B cell (primary cell): ENCODE measurements at places on chromosomes 7 and 10. TPM values are rescaled to one million over a fixed set of nuclear protein-coding genes. Genes with fewer than 3 reads are reported as not detected.
A peak's percentile ranks its signal among the peaks of the same experiment; 100 is the strongest.

DNA sequence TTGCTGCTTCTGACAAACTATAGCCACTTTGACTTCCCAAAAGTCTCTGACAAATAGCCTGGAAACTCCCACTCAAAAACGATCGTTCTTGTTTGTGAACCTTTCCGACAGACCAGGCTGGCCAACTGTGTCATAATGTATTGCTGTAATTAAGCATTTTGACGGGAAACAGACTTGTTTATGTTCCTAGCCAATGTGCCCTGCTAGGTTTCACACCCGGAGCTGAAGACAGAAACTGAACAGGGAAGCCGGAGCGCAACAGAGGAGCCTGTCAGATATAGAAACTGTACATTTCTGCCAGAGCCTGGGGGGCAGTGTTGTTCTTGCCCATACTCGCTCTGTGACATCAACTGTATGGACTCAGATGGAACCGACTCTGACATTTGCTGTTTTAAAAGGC, 55.3 kb upstream of the C7orf33 start:
- DNase-seq = peak; percentile 35

DNA sequence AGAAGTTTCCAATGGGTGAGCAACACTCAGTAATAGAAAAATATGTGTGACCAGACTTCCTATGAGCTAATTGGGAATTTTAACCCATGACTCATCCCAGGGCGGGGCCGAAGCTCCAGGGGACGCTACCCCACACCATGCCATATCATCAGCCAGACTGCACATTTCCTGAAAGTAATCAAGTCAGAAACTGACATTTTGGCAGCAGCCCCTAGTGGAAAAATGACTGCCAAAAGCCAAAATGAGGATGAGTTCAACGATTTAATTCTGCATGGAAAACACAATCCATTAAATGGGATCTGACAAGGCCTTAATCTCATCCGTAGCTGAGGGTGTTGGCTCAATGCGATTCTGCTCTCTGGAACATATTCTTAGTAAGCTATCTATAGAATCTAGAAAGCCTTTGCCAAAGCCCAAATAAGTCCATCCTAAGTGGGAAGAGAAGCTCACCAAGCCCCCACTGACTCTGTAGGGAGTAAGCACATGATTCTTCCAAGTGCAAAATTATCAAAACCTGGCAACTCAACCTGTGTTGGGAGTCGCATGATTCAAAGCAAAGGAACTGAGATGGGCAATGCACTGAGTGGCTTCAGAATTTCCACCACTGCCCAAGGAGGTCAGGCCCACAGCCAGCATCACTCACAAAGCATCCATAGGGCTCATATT, 93.1 kb upstream of the PDE1C start:
- DNase-seq = no peak

GRCh38 chr10:1244493-1244892, 188.3 kb downstream of the WDR37 start:
- DNase-seq = no peak

GRCh38 chr10:58734664-58735063, 222.0 kb downstream of the BICC1 start:
- DNase-seq = no peak

GRCh38 chr10:88333248-88333630, 249.9 kb downstream of the RNLS start:
- DNase-seq = peak; percentile 18

DNA sequence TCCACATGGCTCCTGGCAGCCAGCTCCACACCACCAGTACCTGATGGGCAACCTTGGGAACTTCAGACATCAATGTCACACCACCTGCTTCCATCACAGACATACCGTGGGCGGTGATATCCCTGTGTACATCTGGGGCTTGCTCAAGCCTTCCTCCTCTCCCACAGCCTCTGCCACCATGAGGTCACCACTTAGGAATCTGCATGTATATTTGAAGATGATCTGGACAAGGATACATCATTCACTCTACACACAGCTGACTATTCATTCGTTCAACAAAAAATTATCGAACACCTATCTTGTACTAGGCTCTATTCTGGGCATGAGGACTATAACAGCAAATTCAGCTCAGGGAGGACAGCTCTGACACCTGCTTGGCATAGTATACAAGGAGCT, 6.8 kb downstream of the DLG5 start:
- no peak for DNase-seq

GRCh38 chr7:100478958-100479660, at the start of gene TSC22D4:
TSS of gene TSC22D4 (minus strand) at chr7:100479214. CDS start at chr7:100478038, 1,176 bp downstream.
- DNase-seq = peak; percentile 92

- no peak for DNase-seq
Observed at GRCh38 chr10:22698941-22699440, 15.4 kb downstream of the PIP4K2A start.

DNA sequence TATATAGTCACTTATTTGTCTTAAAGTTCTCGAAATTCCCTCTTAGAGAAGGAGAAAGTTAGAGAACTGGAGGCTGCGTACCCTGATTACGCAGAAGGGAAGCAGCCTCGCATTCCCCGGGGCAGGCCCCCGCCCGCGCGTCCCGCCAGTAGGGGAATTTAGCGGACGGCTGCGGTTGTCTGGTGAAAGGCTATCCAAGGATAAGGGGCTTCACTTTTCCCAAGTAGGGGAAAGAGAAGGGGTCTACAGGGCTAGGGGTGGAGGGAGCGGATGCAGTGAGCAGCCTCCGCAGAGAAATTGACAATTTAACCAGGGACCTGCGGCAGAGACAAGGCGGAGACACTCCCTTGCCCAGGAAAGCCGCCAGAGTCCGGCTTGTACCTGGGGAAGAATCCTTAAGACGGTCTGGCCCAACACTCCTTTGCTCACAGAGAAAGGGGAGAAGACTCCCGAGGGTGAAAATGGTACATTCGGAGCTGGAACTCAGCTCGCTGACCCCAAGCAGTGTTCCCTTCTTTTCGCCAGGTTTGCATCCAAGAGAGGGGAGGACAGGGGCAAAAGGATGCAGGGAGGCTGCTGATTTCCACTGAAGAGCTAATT, 994 bp upstream of the MAGI2 start:
- no peak for DNase-seq

The ADRA2A gene
- 0.01 and 0.03 TPM in 2 replicates for polyA plus RNA-seq

The LAMB1 gene
- polyA plus RNA-seq = not detected in 2 replicates

The STMP1 gene
- 9.9 and 11.0 TPM in 2 replicates for polyA plus RNA-seq

The SDHAF3 gene
- 7.5 and 12.8 TPM in 2 replicates for polyA plus RNA-seq

The BAMBI gene
- 1.4 and 1.9 TPM in 2 replicates for polyA plus RNA-seq

The SUN3 gene
- polyA plus RNA-seq = not detected in 2 replicates

The DNAJC12 gene
- polyA plus RNA-seq = 0.14 and 0.19 TPM in 2 replicates

The CYP26A1 gene
- not detected in 2 replicates for polyA plus RNA-seq
